ENCODE measurements at places on chromosomes 12 and 14. TPM values are rescaled to one million over a fixed set of nuclear protein-coding genes. Genes with fewer than 3 reads are reported as not detected.

Gene NUAK1
- 23.1 TPM for total RNA-seq

Gene C14orf180
- total RNA-seq, result not detected

Gene CLEC4A
- total RNA-seq, result 0.74 TPM

Gene SPSB2
- total RNA-seq, result 29.4 TPM

Gene NKX2-1
- total RNA-seq, result 0.78 TPM

Gene SIRT4
- 4.1 TPM for total RNA-seq

Gene EIF2S3B
- 13.3 TPM for total RNA-seq

- no peak for DNase-seq
These were observed 24.4 kb upstream of the CD27 start for GRCh38 chr12:6420364-6420763.

GRCh38 chr12:127745469-127746212, 521.3 kb upstream of the TMEM132C start:
- DNase-seq, result no peak

- peak; percentile 45 for DNase-seq
These were observed 5.8 kb downstream of the ANKRD9 start for GRCh38 chr14:102503641-102504327.

- no peak for DNase-seq
These were observed 19.8 kb upstream of the OVCH1 start for GRCh38 chr12:29517264-29517663.

GRCh38 chr12:49582850-49583249, 14.9 kb upstream of the MCRS1 start:
- no peak for DNase-seq

- DNase-seq, result no peak
These were observed 14.4 kb downstream of the RASSF9 start for GRCh38 chr12:85821759-85822158.

DNA sequence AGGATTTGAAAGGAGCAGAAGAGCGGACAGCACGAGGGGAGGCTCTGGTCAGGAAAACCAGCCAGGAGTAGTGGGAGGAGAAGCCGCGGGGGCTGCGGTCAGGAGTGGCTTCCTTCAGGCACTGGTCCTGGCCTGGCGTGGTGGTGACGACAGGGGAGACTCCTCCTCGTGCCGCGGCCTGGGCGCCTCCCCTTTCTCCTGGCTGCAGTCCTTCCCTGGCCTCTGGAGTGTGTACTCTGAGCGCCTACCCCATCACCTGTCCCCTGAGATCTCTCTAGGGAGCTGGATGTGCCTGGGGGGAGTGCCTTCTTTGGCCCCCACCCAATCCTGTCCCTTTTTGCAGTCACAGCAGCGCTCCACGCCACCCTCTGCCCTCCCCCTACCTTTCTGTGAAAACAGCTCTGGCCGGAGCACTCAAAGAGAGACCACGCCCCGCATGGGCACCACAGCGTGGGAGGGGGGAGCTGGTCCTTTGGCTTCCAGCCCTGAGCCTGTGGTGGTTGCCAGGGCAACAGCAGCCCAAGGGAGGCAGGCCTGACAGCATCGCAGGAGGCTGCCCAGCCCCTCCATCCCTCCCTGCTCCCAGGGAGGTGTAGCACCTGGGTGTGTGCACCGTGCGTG, 125.9 kb downstream of the CALM1 start:
- no peak for DNase-seq

- no peak for DNase-seq
These were observed 59.3 kb upstream of the SLC24A4 start for GRCh38 chr14:92263681-92264080.

- DNase-seq, result no peak
These were observed 25.5 kb downstream of the BDKRB1 start for GRCh38 chr14:96281486-96281885.

DNA sequence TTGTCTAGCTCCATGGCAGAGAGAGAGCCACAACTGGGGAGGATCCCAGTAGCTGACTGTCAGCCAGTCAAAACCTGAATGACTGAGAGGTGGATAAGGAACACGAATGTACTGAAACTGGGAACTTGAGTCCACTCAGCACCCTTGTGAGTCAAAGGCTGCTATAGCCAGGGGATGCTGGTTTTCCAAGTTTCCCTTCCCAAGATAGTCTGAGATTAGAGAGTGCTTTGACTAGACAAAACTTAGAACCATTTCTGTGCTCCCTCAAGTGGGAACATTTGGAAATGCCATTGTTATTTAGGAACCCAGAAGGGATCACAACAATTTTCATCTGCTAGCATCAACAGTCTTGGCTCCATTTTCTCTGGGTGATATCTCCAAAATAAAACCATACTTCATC, 4.0 kb downstream of the PRKAG1 start:
- no peak for DNase-seq

GRCh38 chr12:107543416-107543815, 142.2 kb upstream of the PWP1 start:
- DNase-seq, result no peak

- peak; percentile 67 for DNase-seq
These were observed 17.5 kb downstream of the ANAPC5 start for GRCh38 chr12:121334513-121335343.

DNA sequence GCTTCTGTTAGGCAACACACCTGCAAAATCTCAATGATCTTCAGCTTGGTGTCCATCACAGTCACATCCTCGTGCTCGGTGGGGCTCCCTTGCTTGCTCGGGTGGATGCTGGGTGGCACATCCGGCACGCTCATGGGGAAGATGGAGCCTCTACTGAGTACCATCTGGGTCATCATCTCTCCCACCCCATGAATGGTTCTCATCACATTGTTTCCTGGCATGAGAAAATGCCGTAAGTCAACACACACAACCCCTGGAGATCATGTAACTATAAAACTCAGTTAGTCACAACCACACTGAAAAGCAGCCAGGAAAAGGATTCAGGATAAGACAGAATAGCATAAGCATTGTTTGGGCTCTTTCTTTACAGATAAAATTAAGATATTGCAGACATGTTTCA, 201.1 kb downstream of the ITPR2 start:
- DNase-seq, result no peak

- no peak for DNase-seq
These were observed 8.2 kb downstream of the ANG start for GRCh38 chr14:20696764-20697163.

GRCh38 chr12:117380083-117380482, 18.7 kb upstream of the NOS1 start:
- DNase-seq, result no peak

GRCh38 chr12:79549531-79550271, 141.1 kb downstream of the PAWR start:
- DNase-seq, result no peak

Data from H7 (cell line).